ENCODE measurements at places on chromosomes 1 and 21.
A peak's percentile ranks its signal among the peaks of the same experiment; 100 is the strongest.

- peak; percentile 53 for DNase-seq
Observed at GRCh38 chr1:44842862-44843655, at the start of gene PTCH2. Gene PTCH2, minus strand, starts transcription at chr1:44843253. Its CDS starts 321 bp downstream, at chr1:44842932.

DNA sequence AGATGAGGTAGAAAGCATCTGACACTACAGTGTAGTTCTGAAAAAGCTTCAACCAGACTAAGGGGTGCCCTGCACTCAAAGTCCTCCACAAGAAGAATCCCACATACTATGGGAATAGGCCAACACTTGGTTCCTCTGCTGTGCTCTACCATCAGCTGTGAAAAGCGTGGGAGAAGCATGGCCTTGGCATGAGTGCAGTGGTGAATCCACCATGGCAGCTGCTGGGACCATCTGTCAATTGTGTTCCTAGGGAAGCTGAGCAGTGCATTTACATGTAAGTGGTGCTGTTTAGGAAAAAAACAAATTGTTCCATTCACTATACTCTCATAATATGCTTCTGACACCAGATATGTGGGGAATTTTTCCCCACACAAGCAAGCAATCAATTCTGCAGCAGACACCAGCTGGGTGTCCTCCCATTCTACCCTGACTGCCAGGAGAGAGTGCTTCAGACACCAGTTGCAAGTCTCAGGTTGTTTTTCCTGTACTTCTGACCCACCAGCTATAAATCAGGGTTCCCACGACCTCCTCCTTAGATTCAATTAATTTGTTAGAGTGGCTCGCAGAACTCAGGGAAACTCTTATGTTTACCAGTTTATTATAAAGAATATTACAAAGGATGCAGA lies 230.8 kb upstream of the CHRM3 start:
- DNase-seq, result no peak

GRCh38 chr1:170471398-170472053 lies 60.4 kb upstream of the GORAB start:
- no peak for DNase-seq

DNA sequence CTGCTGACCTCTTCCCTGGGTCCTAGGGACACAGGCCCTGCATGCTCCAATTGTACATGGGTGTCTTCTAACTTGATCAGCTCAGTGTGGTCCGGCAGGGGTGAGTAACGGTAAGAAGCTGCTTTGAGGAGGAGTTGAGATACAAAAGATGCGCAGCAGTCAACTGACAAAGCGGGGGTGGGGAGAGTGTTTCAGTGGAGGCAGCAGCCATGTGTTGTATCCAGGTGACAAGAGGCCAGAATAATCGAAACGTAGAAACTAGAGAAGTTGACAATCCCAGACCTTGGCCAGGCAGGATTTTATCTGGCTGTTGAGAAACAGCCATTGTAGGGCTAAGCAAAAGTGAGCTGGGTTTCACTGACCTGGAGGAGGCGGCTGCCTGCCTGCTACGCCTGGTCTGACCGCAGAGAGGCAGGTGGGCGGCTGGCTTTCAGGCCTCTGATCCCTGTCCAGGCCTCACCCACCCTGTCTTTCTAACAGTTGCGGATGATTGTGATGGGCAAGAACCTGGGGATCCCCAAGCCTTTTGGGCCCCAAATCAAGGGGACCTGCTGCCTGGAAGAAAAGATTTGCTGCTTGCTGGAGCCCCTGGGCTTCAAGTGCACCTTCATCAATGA lies 28.8 kb downstream of the PADI6 start:
- DNase-seq, result no peak

GRCh38 chr1:201970334-201971159 lies 11.9 kb upstream of the RNPEP start:
- DNase-seq, result no peak

- DNase-seq, result no peak
Observed at GRCh38 chr1:169484683-169485430, 887 bp downstream of the SLC19A2 start.

DNA sequence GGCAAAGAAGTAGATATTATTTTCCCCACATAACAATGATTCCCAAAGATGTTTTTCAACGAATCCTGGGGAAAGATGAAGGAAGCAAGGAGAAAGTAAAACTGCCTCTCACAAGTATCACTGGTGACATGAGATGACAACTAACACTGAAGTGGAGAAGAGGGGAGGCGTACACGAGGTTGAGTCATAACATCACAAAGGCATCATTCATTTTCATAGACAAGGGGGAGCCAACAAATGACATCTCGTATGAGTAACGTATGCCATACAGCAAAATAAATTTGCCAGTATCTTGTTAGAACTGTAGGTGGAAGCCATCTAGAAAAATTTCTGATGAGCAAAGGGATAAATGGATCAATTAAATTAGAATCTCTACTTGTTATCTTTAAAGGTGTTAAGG lies 56.6 kb downstream of the ATP1B1 start:
- DNase-seq, result no peak

- DNase-seq, result no peak
Observed at GRCh38 chr1:232172563-232172962, 457.4 kb downstream of the SIPA1L2 start.

DNA sequence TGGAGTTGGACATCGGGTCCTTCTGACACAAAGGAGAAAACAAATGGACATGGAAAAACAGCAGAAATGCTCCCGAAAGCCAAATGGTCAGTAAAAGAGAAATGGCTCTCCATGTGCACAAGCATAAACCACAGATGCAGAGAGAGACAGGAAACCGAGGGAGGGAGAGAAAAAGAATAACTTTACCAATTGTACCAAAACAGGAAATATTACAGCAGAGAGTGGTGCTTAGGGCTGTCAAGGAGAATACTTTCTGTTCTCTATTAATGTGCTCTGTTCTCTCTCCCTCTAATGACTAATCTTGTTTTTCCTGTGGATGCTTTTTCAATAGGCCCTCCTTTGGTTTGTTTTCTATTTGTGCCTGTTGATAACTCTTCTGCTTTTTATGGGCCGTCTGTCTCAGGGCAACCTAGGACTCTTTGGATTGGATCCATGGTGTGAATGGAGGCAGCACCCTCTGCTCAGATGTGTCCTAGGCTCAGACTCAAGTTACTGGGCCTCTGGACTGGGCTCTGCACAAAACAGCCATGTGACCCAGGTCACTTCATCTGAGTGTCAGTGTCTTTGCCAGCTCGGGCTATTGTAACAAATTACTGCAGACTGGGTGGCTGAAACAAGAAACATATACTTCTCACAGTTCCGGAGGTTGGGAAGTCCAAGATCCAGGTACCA lies 663.0 kb downstream of the NPHP4 start:
- DNase-seq, result no peak
